Fibroblast of lung (primary cell): ENCODE measurements at places on chromosomes 1 and 21. TPM values are rescaled to one million over a fixed set of nuclear protein-coding genes. Genes with fewer than 3 reads are reported as not detected.
A peak's percentile ranks its signal among the peaks of the same experiment; 100 is the strongest.

DNA sequence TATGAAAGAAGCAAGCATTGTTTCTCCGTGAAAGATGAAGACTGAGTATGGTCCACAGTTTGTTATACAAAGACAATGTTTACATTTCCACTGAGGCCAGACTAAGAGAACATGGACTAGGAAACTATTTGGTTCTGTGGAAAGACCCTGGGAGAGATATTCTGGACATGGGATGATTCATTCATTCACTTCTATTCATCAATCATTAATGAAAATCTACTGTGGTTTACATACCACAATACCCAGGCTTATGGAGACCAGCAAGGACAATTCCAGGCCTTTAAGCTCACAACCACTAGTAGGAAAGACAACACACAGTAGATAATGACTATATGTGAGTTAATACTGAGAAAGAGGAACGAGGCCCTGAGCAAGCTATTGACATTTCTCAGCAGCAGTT lies 125.4 kb downstream of the TBX15 start:
- H3K4me1 ChIP-seq: no peaks in the 10 kb centered on the region
- DNase-seq: no peak
- H3K36me3 ChIP-seq: no peaks in the 10 kb centered on the region
- H3K27me3 ChIP-seq: no peaks in the 10 kb centered on the region
- H3K4me3 ChIP-seq: no peak overlapping the region
- no peak overlapping the region for H3K27ac ChIP-seq

AKIRIN1 gene
- polyA plus RNA-seq: 53.4 and 66.7 TPM in 2 replicates

DNA sequence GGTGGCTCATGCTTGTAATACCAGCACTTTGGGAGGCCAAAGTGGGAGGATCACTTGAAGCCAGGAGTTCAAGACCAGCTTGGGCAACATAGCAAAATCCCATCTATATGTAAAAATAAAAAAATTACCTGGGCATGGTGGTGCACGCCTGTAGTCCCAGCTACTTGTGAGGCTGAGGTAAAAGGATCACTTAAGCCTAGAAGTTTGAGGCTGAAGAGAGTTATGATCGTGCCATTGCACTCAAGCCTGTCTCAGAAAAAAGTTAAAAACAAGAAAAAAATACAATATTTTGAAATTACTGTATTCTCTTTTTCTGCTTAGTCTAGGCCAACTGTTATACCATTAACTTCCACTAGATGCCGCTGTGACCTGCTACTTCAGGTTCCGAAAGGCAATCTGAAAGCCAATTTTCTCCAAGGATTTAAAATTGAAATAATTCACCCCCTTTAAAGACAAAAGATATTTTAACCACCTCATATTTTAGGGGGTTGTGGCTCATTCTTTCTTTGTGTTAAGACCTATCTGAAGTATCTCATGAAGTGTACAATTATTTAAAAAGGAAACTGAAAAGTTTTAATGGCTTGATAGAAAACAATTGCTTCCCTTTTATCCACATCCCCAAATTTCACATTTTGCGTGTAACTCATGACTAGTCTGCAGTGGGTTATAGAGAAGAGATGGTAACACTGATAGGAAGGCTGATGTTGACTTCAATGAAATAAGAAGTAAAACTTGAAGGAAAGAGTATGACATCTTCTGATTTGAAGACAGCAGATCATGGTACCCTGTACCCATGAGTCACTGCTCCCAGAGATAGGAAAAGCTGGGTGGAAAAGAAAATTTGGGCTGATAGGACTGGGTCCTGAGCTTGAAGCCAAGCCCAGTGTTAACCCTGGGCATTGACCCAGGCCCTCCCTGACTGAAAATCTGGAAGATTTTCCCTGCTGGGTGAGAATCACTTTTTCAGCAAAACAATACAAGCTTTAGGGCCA lies 24.4 kb upstream of the CLDN14 start:
- H3K36me3 ChIP-seq: no peaks in the 10 kb centered on the region
- no peak overlapping the region for H3K4me3 ChIP-seq
- peaks cover 2% of the 10 kb centered on the region for H3K27me3 ChIP-seq
- DNase-seq: peak; percentile 36
- H3K27ac ChIP-seq: no peak overlapping the region

NBPF15 gene
- polyA plus RNA-seq: 31.9 and 35.7 TPM in 2 replicates

- no peaks in the 10 kb centered on the region for H3K4me1 ChIP-seq
- no peak overlapping the region for H3K27ac ChIP-seq
- no peak overlapping the region for H3K4me3 ChIP-seq
- no peaks in the 10 kb centered on the region for H3K27me3 ChIP-seq
- no peaks in the 10 kb centered on the region for H3K36me3 ChIP-seq
Observed at GRCh38 chr1:209780268-209780667, 4.1 kb downstream of the C1orf74 start.

- no peaks in the 10 kb centered on the region for H3K36me3 ChIP-seq
- H3K27ac ChIP-seq: no peak overlapping the region
- no peak for DNase-seq
- no peaks in the 10 kb centered on the region for H3K27me3 ChIP-seq
Observed at GRCh38 chr1:102181341-102181740, 184.6 kb upstream of the OLFM3 start.

TFF2 gene
- not detected in 2 replicates for polyA plus RNA-seq

MROH9 gene
- polyA plus RNA-seq: 0.15 TPM in 1 of 2 replicates, not detected in the other

- H3K4me1 ChIP-seq: peaks cover 2% of the 10 kb centered on the region
- no peak overlapping the region for H3K4me3 ChIP-seq
Observed at GRCh38 chr1:44024903-44025525, 6.2 kb downstream of the SLC6A9 start.

DNA sequence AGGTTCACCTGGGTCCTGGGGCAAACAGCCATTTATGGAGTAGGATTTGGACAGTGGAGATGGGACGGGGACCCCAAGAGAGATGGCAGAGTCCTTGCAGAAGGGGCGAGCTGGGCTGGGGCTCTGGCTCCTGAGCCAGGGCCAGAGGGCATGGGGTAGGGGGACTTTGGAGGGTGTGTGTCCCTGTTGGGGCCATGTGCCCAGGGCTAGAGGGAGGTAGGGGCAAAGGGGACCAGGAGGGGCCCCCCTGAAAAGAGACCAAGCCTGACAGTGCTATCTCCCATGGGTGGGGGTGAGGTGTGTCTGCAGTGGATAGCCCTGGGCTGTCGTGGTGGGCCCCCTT lies 92.3 kb downstream of the TRIM11 start:
- H3K27ac ChIP-seq: no peak overlapping the region
- H3K27me3 ChIP-seq: no peaks in the 10 kb centered on the region
- no peak for DNase-seq
- no peaks in the 10 kb centered on the region for H3K36me3 ChIP-seq

DNA sequence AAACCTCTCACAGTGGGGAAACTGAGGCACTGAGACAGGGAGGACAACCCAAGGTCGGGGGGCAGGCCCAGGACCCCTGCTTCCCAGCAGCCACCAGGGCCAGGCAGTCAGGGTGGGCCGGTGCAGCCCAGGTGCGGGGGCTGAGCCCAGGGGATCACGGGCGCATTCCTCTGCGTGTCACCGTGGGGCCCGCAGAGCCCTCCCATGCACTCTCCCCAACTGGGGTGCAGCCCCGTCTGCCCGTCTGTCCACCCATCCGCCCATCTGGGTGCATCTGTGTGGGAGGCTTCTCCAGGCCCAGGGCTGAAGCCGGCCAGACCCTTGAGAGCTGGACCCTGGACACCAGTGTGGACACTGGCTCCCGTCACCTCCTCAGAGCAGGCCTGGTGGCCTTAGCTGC lies 2.9 kb upstream of the PLCH2 start:
- no peaks in the 10 kb centered on the region for H3K4me1 ChIP-seq
- H3K36me3 ChIP-seq: no peaks in the 10 kb centered on the region
- no peak overlapping the region for H3K4me3 ChIP-seq
- H3K27me3 ChIP-seq: peaks cover 4% of the 10 kb centered on the region
- no peak for DNase-seq

MCOLN3 gene
- 1.7 and 2.7 TPM in 2 replicates for polyA plus RNA-seq

- H3K4me1 ChIP-seq: no peaks in the 10 kb centered on the region
- no peaks in the 10 kb centered on the region for H3K27me3 ChIP-seq
- H3K27ac ChIP-seq: no peak overlapping the region
- no peaks in the 10 kb centered on the region for H3K36me3 ChIP-seq
- DNase-seq: peak; percentile 11
- H3K4me3 ChIP-seq: no peak overlapping the region
Observed at GRCh38 chr21:26769613-26770188, 75.5 kb downstream of the ADAMTS1 start.

DNA sequence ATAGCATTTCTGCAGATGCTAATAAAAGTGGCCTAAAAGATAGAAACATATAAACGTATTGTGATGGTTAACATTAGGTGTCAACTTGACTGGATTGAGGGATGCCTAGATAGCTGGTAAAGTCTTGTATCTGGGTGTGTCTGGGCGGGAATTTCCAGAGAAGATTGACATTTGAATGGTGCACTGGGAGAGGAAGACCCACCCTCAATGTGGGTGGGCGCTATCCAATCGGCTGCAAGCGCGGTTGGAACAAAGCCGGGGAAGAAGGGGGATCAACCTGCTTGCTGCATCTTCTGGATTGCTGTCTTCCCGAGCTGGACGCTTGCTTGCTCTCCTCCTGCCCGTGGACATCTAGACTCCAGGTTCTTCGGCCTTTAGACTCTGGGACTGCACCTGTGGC lies 114.0 kb upstream of the ZNF644 start:
- no peak for DNase-seq
- no peak overlapping the region for H3K4me3 ChIP-seq
- no peaks in the 10 kb centered on the region for H3K27me3 ChIP-seq
- H3K4me1 ChIP-seq: no peaks in the 10 kb centered on the region
- no peak overlapping the region for H3K27ac ChIP-seq
- H3K36me3 ChIP-seq: no peaks in the 10 kb centered on the region

- no peaks in the 10 kb centered on the region for H3K36me3 ChIP-seq
- peaks cover 2% of the 10 kb centered on the region for H3K4me1 ChIP-seq
- no peaks in the 10 kb centered on the region for H3K27me3 ChIP-seq
- no peak overlapping the region for H3K27ac ChIP-seq
Observed at GRCh38 chr1:41235893-41236292, 6.2 kb downstream of the SCMH1 start.

- H3K27ac ChIP-seq: no peak overlapping the region
- peaks cover 7% of the 10 kb centered on the region for H3K36me3 ChIP-seq
- peak overlapping the region; percentile 20 for H3K4me3 ChIP-seq
- peaks cover 9% of the 10 kb centered on the region for H3K4me1 ChIP-seq
Observed at GRCh38 chr1:29120947-29121485, 2.7 kb downstream of the TMEM200B start.

DNA sequence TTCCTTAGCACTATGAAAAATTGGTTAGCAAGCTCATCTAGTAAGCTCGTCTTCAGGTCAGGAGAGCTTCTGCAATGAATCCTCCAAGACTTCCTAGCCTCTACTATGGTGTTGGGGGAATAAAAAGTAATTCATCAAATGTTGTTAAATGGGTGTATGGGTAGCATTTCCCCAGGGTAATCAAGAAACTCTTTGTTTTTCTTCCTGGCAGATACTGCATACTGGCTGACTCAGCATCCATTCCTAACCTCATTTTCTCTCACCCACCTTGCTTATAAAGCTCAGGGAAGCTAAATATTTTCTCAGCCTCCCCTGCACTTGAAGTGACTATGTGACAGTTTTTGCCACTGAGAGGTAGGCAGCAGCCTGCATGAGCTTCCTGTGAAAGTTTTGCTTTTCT lies 83.4 kb downstream of the MAB21L3 start:
- H3K27me3 ChIP-seq: no peaks in the 10 kb centered on the region
- no peak overlapping the region for H3K4me3 ChIP-seq
- no peak for DNase-seq
- H3K4me1 ChIP-seq: no peaks in the 10 kb centered on the region
- no peaks in the 10 kb centered on the region for H3K36me3 ChIP-seq
- H3K27ac ChIP-seq: no peak overlapping the region

DNA sequence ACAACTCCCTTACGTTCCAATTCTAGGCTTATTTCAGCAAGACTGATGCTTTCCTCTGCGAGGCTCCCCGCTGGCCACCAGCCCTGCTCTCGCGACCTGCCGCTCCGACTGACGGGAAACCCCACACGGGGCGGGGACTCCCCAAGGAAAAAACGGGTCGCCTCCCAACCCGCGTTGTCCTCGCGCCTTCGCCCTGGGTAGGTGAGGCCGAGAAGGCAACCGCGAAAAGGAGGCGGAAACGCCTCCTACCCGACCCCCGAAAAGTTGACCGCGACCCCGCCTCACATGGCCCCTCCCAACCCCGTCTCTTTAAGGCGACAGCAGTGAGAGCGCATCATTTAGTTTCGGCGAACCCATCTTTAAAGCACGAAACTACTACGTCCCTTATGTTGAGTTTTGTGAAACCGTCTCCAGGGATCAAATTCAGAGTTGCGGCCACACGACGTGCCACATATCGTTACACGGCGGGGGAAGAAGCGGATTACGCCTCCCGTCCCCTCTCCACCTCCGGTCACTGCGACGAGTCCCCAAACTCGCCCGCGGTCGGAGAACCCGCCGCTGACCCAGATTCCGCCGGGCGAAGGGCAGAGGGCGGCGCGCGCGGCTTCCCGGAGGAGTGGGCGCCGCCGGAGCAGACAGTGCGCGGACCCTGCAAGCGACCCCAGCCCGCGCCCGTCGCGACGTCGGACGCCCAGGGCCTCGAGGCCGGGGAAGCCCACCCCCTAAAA lies 1.2 kb downstream of the ANP32E start:
- no peaks in the 10 kb centered on the region for H3K36me3 ChIP-seq
- H3K4me1 ChIP-seq: peaks cover 2% of the 10 kb centered on the region
- H3K27ac ChIP-seq: peak overlapping the region; percentile 94
- DNase-seq: peak; percentile 62
- H3K4me3 ChIP-seq: peak overlapping the region; percentile 67

DNA sequence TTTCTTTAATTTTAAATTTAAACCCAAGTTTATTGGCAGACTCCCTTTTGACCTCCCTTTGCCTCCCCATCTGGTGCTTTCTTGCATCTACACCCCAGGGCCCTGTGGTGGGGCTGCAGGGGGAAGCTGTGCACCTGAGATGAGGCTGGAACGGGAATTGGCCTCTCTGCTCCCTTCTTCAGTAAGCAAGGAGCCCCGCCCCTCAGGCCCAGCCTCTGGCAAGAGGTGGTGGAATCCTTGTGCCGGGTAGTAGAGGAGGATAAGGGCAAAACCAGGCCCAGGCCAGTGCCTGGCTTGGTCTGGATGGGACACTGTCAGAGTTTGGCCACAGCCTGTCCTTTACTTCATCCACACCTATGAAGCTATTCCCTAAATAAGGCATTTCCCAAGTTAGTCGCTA lies 25.1 kb downstream of the ATP8B2 start:
- no peak overlapping the region for H3K27ac ChIP-seq
- no peak for DNase-seq
- peaks cover 11% of the 10 kb centered on the region for H3K4me1 ChIP-seq
- peaks cover 25% of the 10 kb centered on the region for H3K36me3 ChIP-seq

GRCh38 chr1:18481921-18482701 lies 1.4 kb downstream of the KLHDC7A start:
- H3K27ac ChIP-seq: no peak overlapping the region
- H3K4me1 ChIP-seq: no peaks in the 10 kb centered on the region
- DNase-seq: no peak
- no peaks in the 10 kb centered on the region for H3K36me3 ChIP-seq
- no peaks in the 10 kb centered on the region for H3K27me3 ChIP-seq
